Activated CD4-positive, alpha-beta T cell treated with anti-CD3 and anti-CD28 coated beads, Interleukin-2, Interleukin-4, amounts not matched to agents 100 ng/mL and 50 ng/mL, durations not matched to agents 16 hours and 8 hours (primary cell): ENCODE measurements at places on chromosomes 7 and 10.

DNA sequence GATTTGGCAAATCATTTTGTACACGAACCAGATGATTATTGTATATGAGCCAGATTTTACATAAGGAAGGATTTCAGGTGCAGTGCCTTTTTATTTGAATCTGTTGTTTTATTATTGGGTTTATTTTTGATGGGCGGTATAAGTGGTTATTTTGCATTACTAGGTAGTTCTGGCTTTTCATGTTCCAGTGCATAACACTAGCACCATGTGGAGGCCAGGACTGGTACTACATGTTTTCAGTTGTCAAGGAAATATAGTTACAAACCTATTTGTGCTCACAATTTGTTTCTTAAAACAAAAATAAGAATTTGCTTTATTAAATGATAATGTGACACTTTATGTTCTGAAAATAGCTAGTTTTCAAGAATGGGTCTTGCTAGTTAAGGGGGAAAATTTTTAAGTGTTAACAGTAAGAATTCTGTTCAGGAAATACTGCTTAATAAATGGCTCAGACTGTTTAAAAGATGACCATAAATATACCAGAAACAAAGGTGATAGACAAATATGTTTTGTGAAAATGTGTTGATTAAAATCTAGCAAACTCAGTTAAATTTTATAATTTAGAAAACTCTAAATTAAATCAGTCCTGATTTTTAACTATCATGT is 7.1 kb upstream of the SEMA3E start:
- DNase-seq, result no peak

- no peak for DNase-seq
Observed at GRCh38 chr10:6739530-6740174, 159.6 kb upstream of the PRKCQ start.

GRCh38 chr10:131691481-131692090 is 209.2 kb upstream of the PPP2R2D start:
- DNase-seq, result no peak

- DNase-seq, result no peak
Observed at GRCh38 chr7:50212016-50212325, 92.5 kb upstream of the IKZF1 start.

- DNase-seq, result no peak
Observed at GRCh38 chr7:1973321-1974251, 259.2 kb downstream of the MAD1L1 start.

- DNase-seq, result no peak
Observed at GRCh38 chr10:64733980-64734379, 1212.8 kb downstream of the REEP3 start.

DNA sequence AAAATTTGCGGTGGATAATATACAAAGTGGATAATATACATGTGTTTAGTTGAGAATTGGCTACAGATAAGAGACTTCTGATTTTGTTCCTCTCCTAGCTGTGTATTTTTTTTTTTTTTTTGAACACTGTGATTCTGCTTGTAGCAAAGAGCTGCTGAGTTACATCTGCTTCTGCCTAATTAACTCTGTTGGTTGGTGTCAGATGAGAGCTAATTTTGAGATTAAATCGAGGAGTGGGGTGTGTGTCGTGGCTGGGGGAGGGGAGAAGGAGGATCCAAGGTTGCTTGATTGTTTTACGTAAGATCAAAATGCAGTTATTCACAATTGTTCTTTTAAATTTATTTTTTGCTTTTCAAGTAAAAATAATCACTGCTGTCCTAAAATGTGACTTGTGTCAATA is 11.3 kb downstream of the KAT6B start:
- DNase-seq, result no peak

DNA sequence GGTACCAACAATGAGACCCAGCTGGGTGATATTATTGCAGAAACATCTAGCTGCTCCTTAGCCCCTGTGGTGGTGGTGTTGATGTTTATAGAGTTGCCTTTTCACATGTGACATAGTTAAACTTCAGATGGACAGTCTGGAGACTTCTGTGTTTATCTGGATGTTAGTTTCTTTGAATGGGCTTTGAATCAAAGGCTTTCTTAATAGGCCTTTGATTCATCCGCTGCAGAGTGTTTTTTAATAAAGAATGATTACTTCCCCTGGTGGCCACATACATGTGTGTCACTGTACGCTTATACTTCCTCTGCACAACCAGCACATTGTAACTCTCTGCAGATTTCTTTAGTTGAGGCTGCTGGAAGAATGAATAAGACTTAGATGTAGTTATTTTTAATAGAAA is 221.0 kb downstream of the DYNC1I1 start:
- DNase-seq, result no peak

- DNase-seq, result no peak
Observed at GRCh38 chr10:69804775-69805174, 3.1 kb downstream of the COL13A1 start.

DNA sequence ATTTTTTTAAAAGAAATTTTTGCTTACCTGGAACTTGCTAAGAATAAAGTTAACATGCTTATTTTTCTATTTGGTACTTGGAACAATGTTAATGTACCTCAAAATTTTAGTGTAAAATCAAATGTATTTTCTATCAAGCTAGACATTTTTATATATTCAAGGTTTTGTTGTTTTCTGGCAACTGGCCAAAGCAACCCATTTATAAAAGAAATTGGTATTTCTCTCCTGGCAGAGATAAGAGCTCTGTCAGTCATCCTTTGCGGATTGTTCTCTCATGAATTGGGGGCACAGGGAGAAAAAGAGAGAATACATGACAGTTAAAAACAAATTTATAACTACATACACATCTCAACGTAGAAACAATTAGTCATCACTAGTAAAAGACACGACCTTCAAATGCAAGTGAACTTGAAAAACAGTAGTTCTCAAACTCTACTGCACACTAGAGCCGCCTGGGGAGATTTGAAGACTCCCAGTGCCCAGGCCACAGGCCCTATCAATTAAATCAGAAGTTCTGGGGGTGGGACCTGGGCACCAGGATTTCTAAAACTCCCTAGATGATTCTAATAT is 152.4 kb upstream of the LAMB4 start:
- DNase-seq, result no peak

DNA sequence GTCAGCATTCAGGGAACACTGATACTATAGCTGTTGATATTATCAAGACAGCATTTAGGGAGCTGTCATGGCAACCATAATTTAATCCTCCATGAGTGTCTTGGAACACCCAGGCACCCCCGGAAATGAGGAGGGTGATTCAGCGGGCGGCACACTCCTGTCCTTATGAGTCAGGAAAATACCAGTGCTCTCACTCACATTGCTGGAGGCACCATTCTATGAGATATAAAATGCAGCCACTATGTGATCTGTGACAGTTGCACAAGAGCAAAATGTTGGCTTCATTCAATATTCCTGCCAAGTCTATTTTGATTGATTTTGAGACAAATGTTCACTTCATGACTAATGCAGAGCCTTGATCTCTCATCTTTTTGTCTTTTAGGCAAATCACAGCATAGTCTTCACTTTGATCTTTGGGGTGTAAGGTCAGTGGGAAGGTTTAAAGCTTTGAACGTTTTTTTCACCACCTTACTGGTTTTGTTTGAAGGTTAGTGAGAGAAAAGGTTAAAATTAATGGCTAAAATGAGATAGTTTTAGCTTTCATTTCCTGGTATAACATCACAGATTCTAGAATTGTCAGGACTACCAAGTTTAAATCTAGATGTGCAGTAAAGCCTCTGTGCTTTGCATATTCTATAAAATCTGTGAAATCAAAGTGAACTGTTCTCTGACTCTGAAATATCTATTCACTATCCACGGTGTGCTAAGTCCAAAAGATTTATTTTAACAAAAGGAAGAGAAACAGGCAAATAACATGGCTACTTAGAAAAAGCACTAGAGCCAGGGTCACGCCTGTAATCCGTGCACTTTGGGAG is 12.4 kb upstream of the ARHGAP12 start:
- no peak for DNase-seq

DNA sequence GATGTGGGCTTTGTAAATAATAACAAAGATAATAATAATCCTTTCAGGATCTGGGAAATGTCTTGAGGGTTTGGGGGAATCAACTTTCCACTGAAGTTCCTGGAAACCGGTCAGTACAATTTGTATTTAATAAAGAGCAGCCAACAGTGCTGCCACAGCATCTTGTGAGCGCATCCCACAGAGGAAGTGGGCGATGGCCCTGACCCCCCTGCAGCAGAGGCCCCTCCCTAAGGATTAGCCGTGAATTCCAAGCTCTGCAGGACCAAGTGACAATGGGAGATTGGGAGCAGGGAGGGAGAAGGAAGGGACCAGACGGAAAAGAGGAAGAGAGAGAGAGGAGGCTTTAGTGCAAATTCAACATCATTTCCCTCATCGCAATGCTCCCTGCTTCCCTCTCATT is 349.2 kb downstream of the RNLS start:
- DNase-seq, result no peak
